ENCODE measurements at places on chromosomes 3 and 15.

DNA sequence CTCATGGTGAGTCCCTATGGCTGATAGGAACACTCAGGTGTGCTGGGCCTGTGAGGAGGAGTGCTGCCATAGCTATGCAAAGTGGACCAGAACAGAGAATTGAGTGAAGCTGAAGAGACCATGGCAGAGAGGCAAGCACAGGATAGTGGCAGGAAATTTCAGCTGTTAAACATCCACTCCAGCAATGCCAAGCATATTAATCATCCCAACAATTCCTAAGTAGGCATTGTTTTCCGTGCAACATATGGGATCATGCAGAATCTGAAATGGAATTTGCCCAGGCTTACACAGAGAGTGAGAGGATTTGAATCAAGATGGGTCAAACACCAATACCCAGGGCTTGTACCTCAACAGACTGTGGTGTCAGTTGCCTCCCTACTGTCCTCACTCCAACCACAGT is 582.6 kb upstream of the UBE2E2 start:
- DNase-seq = no peak

DNA sequence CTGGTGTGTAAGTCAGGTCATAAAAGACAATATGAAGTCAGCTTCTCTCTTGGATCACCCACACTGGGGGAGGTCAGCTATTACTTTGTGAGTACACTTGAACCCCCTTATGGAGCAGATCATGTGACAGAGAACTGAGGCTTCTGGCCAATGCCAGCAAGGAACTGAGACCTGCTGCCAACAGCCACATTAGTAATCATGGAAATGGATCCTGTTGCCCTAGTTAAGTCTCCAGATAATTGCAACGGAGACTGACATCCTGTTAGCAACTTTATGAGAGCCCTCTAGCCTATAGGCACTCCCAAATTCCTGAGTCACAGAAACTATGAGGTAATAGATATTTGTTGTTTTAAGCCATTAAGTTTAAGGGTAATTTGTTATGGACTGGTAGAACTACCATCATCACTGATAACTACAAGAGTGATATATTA is 110.4 kb upstream of the GMNC start:
- no peak for DNase-seq

DNA sequence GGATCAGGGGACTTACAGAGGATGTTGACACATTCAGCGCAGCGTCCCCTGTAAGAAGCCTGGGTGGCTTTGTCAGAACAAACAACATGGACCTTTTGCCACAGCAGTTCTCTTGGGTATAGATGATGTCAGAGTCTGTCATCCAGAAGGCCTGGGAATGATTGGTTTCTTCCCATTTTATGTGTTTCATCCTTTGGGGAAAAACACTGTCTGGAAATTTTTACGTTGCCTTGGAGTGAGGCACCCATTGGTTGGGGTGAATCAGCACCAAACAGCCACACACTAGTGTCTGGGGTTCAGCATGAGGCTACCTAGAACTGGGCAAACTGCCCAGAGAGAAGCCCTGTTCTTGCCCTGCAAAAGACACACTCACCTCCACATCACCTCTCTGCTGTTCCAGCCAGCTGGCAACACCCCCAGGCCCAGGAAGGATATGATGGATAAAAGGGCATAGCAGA is 123.0 kb downstream of the FAM43A start:
- DNase-seq = no peak

DNA sequence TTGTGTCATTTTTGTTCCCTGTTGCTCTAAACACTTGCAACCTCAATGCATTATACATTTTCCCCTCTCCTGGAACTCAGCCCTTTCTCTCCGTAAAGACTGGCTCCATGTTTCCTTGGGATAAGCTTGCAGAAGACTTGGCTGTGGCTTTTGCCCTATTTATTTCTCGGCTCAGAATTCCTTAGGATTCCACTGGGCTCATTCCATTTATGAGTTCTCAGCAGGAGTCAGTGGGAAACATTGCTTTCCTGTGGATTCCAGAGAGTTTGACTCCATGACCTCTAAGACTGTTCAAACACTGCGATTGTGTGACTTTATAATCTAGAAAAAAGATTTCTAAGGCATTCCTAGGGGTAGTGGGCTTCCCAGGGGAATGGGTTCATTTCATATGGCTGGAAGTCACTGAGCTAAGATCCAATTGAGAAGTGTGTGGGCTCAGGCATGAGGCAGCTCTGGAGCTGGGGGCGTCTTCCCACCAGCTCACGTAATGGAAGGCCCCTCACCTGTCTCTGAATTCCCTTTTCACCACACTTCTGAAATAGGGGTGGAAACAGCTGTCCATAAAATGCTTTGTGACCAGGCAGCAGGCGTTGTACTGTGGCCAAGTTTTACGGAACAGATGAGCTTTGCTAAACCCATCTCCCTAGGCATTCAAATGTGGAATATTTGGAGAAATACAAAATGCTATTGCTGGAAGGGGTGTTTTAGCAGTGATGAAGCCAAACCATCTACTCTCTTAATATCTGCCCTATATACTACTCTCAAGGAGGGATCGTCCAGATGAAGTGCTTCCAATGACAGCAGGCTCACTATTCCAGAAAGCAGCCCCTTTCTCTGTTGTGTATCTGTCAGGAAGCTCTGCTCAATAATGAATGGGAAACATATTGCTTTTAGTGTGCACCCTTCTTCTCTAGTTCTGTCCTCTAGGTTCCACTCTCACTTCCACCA is 91.8 kb upstream of the BCL6 start:
- no peak for DNase-seq

DNA sequence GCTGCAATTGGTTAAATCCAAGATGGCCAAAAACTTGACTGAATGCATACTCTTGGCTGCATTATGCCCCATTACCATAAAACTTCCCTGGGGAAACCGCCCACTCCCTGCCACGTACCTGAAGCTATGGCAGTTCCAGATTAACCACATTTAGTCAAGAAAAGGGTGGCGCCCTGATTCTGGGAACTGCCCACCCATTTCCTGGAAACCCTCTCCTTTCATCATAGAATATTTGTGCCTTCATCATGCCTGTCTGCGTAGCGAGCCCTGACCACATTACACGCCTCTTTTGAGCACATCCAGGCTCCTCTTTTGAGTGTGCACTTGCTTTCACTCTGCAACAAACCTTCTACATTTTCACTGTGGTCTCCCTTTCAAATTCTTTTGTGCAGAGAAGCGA is 5.2 kb downstream of the LINS1 start:
- peak; percentile 2 for DNase-seq

GRCh38 chr3:48466386-48467109 is 20.0 kb downstream of the ATRIP start:
- DNase-seq = no peak

GRCh38 chr3:196757876-196758739 is 18.5 kb downstream of the PAK2 start:
- DNase-seq = no peak

- no peak for DNase-seq
Observed at GRCh38 chr3:53194210-53195065, 33.4 kb downstream of the PRKCD start.

GRCh38 chr3:125187599-125187910 is 25.0 kb downstream of the SLC12A8 start:
- no peak for DNase-seq

GRCh38 chr3:27467545-27467944 is 16.6 kb downstream of the SLC4A7 start:
- DNase-seq = no peak

- no peak for DNase-seq
Observed at GRCh38 chr3:32397941-32398340, 6.3 kb downstream of the CMTM7 start.

- DNase-seq = no peak
Observed at GRCh38 chr15:71687902-71688508, 122.3 kb upstream of the NR2E3 start.

- no peak for DNase-seq
Observed at GRCh38 chr3:133578548-133579191, 5.2 kb downstream of the CDV3 start.

Data from thoracic aorta (tissue), 2 donors.